COR-L47 (cell line): ENCODE measurements at places on chromosomes 12 and 14.

DNA sequence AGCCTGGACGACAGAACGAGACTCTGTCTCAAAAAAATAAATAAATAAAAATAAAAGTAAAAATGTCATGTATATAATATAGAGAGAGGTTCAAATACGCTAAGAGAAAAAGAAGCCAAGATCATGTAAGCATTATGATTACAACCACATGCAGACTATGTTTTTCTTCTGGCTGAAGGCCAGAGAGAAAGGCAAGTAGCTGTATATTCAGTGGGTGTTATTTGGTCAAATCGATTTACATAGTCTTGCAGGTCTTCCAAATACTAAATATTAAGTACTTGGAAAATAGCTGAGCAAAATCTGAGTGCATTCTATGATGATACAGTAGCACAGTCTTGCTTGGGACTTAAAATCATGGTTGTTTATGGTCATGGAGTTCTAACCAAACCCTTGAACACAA lies 758.0 kb downstream of the DIO2 start:
- no peak for DNase-seq

GRCh38 chr14:22579236-22579635 lies 9.8 kb downstream of the DAD1 start:
- no peak for DNase-seq

DNA sequence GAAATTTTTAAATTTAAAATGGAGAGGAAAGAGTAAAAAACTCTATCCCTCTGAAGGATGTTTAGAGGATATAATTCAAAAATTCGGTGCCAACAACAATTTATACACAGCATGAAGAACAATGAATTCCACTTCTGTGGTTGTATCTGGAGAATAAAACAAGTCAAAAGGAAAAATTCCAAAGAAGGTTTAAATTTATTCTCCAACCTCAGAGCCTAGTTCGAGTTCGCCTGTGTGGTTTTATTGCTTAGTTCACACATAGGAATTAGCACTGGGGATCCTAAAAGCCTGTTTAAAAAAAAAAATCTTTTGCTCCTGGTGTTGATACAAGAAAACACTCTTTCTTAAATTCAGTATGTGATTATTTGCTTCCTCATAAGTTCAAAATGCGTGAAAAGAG lies 79.2 kb downstream of the LLPH start:
- no peak for DNase-seq

GRCh38 chr12:57603815-57604453 lies 690 bp upstream of the DTX3 start:
- DNase-seq, result no peak

- DNase-seq, result no peak
Observed at GRCh38 chr12:68904351-68904962, 28.5 kb downstream of the CPM start.

- no peak for DNase-seq
Observed at GRCh38 chr12:42221726-42222125, 16.3 kb downstream of the YAF2 start.

DNA sequence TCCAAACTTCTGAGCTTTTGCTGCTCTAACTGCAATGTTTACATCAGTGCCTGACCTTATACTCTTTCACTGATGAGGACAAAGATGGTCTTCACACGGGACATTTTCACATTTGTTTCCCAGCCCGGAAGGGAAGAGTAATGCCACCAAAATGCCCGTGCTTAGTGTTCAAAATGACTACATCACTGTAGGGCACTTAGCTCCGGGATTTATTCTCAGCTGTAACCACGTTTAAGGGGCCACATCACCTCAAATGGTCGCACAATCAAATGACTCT lies 2.9 kb downstream of the GSG1 start:
- no peak for DNase-seq

GRCh38 chr12:48818831-48819590 lies 715 bp downstream of the CACNB3 start:
- no peak for DNase-seq

GRCh38 chr12:121958541-121959240 lies 40.3 kb downstream of the CFAP251 start:
- DNase-seq, result peak; percentile 76

DNA sequence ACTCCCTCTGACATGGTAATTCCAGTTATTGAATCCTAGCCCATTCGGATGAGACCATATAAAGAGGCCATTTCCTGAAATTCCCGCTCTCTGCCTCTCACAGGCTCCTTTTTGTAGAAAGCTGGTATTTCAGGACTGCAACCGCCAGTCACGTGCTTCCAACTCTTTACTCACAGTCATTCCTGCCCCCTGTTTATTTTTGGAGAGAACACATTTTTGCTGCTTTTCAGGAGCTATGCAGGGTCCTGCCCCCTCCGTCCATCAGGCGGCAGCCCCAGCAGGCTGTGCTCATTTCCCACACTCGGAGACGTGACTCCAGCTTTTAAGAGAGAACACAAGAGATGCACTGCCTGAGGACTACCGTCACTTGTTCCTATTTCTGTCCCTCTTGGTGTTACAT lies 26.8 kb downstream of the IFT43 start:
- no peak for DNase-seq
